ENCODE measurements at places on chromosomes 3 and 15.

- DNase-seq, result no peak
Measured at GRCh38 chr3:48241796-48242455, 1.0 kb downstream of the ZNF589 start.

DNA sequence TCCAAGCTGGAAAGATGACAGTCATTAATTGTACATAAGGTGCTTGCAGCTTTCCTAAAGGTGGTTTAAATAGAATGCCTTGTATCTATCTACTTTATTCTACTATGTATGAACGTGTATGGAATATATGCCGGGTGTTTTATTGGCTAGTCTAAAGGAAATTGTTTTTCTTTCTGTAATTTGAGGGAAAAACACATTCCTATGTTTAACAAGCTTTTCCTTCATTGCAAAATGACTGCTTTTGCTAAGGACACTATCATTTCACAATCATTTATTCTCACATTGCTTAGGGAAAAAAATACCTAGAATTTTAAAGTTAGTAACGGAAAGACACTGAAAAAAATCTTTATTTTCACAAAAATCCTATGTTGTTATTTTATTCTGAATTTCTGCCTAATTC is 141.7 kb downstream of the WDR76 start:
- no peak for DNase-seq

DNA sequence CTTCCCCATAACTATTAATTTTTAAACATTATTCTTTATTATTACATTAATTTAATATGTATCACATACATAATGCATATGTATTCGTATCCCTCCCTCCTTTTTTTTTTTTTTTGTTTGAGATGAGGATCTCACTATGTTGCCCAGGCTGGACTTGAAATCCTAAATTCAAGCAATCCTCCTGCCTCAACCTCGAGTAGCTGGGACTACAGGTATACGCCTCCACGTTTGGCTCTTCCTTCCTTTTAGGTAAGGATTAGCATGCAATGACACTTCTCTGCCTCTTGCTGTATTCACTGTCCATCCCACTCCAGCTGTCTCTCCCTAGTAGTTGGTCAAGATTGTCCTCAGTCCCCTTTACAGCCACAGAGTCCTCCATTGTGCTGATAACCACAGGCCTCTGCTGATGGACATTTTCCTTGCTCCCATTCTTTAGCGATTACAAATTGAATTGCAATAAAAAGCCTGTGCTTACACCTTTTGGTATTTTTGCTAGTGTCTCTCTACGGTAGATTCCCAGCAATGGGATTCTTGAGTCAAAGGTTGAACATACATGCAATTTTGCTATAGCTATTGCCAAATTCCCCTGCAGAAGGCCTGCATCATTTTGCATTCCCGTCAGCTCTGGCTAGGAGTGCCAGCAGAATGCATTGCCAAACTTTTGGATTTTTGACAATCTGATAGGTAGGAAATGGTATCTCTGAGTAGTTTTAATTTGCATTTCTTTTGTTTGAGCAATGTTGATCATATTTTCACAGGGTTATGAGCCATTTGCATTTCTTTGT is 156.6 kb downstream of the SMAD6 start:
- no peak for DNase-seq

- DNase-seq, result no peak
Measured at GRCh38 chr3:193827040-193827669, 234.1 kb downstream of the OPA1 start.

- no peak for DNase-seq
Measured at GRCh38 chr3:128078322-128078721, 26.1 kb downstream of the SEC61A1 start.

GRCh38 chr15:33934921-33935320 is 33.4 kb upstream of the CHRM5 start:
- DNase-seq, result no peak

DNA sequence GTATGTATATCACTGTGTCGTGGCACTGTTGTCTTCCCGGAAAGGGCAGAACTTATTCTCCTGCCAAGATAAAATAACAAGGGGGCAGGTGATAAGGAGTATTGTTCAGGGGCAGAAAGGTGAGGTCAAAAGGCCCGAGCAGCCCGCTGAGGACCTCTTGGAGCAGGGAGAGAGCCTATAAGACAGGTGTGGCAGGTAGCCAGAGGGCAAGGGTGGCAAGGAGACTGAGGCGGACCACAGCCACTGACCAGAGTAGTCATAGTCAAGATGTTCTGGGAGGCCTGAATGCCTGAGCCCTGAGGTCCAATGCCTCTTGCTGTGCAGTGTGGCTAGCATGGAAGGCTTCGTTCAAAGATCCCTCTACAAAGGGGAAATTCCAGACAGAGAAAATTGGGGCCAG is 172.3 kb upstream of the CHRNA7 start:
- no peak for DNase-seq

DNA sequence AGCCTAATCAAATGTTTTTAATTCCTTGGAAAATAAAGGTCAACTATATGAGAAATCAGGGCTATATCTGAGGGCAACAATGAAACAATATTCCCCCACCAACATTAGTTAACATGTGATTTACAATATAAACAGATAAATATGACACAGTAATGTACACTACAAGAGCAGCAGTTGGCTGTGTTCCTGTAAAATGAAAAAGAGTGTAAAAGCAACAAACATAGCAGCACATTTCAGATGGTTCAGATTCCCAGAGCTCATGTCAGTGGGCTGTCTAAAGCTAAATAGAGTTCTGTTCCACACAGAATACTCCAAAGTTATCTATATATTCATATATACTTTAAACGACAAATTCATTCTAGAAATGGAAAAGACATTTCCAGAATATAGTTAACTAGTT is 42.6 kb downstream of the ANKRD28 start:
- DNase-seq, result no peak

- DNase-seq, result no peak
Measured at GRCh38 chr3:37138816-37139215, 35.6 kb downstream of the LRRFIP2 start.

GRCh38 chr15:65363766-65364165 is 14.0 kb downstream of the IGDCC3 start:
- DNase-seq, result no peak

GRCh38 chr15:39488961-39489360 is 91.9 kb upstream of the THBS1 start:
- no peak for DNase-seq

- DNase-seq, result no peak
Measured at GRCh38 chr3:152703245-152703890, 131.6 kb upstream of the P2RY1 start.

- no peak for DNase-seq
Measured at GRCh38 chr3:64266983-64267382, 41.7 kb upstream of the PRICKLE2 start.

GRCh38 chr3:15635121-15635661 is 33.6 kb downstream of the BTD start:
- no peak for DNase-seq

DNA sequence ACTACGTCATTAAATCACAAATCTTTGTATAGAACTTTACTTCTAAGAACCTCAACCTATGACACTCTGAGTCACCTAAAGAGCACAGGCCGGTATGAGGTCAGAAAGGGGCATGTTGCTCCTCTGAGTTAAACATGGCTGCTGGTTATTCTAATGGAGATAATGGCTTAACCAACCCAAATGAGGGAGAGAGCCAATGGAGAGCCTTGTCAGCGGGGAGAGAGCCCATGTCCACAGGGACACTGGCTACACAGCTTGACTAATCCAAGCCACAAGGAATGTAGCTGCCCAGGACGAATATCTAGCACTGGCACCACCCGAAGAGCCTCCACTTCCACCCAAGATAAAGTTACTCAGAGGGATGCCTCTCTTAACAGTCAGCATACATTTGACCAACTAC is 77.0 kb upstream of the STAC start:
- DNase-seq, result no peak

GRCh38 chr3:132242790-132243189 is 74.4 kb upstream of the ACP3 start:
- DNase-seq, result no peak

DNA sequence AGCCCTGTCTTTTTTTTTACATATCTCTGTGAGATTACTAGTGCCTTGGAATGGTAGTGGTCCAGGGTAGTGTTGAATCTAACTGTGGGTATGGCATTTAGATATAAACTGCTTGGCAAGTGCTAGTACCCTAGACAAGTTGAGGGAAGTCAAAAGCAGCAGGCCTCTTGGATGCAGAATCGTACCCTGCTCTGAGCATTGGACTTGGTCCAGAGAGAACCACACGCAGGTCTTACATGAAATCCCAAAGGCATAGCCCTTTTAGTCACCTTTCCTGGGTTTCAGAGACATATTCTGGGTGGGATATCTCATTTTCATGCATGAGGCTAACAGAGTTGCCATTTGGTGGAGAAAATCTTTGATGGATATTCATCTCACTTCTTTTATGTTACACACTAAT is 641.4 kb downstream of the PDCD6IP start:
- no peak for DNase-seq

GRCh38 chr3:97297032-97297431 is 467.5 kb upstream of the ARL6 start:
- no peak for DNase-seq

- DNase-seq, result no peak
Measured at GRCh38 chr3:19735111-19735510, 198.9 kb downstream of the EFHB start.

GRCh38 chr3:123236902-123237301 is 35.2 kb downstream of the SEC22A start:
- DNase-seq, result no peak

DNA sequence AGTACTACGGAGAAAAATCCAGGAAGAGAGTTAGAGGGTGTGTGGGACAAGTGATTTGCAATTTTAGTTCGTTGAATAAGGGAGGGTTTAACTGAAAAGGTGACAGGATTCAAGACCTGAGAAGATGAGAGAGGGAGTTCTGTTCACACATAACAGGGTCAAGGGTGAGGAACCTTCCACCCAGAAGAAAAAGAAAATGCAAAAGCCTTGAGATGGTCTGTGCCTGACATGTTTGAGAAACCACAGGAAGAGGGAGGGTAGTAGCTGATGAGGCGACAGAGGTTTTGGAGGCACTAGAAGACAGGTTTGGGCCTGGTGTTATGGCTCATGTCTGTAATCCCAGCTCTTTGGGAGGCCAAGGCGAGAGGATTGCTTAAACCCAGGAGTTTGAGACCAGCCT is 591 bp upstream of the SLC25A20 start:
- DNase-seq, result no peak

- no peak for DNase-seq
Measured at GRCh38 chr15:81945014-81945615, 100.7 kb downstream of the MEX3B start.

DNA sequence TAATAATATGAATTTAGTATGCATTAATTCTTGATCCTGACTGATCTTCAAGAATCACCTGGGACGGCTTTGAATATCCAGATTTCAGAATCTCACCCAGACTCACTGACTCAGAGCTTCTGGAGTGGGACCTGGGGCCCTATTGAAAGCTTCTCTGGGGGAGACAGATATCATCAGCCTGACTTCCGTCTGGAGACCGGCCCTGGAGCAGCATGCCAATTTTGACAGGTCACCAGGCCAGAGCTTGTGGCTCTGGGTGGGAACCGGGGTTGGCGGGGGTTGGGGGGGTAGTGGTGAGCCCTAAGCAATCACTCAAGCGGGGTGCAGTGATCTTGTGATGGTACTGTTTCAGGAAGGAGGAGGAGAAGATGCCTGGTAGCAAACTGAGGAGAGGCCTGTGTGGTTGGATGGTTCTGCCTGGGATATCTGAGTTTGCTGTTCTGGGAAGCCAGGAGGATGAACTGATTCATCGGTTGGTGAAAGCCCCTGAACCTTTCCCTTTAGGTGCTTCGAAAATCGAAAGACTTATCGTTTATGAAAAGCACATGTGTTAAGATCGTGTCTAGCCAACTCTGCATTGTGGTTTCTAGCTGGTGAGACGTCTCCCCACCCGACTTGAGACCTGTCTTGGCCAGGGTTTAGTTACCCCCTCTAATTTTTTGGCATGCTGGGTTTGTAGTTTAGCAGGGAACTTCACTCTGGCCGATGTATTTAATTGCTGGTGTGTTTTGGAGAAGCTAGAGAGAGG is 263.9 kb upstream of the C2CD4B start:
- DNase-seq, result no peak

- DNase-seq, result no peak
Measured at GRCh38 chr3:14909250-14909649, 38.1 kb upstream of the NR2C2 start.

GRCh38 chr3:130820976-130821375 is 72.9 kb upstream of the ATP2C1 start:
- DNase-seq, result no peak

DNA sequence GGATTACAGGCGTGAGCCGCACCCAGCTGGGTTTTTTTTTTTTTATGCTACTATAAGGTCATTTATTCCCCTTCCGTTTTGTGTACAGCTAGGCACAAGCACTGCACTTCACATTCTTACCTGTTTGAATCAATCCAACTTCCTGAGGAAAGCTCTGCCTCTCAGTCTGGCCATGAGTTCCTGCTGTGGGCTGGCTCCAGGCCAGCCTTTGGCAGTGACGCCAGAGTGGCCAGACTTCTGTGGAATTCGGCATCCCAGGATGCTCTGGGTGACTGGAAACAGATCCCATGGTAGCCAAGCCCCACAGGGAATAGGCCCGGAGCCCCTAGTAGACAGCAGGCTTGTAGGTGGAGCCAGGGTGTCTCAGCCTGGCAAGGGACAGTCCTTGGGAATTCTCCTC is 21.5 kb upstream of the TIMP4 start:
- no peak for DNase-seq

DNA sequence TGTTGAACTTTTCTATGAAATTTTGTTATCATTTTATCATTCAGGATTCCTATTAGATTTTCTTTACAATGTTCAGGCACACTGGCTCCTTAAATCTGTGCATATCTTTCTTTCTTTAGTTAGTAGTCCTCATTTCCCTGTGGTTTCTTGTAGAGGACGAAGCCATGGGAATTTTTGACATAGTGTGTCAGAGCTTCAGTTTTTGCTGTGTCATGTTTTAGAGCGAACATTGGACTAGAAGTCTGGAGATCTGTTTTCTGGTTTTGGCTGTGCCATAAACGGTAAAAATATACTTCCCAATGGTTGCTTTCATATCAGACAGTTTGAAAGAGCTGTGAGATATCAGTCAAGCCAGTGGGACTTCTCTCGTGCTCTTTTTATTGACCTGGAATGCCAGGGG is 105.2 kb downstream of the CHCHD4 start:
- no peak for DNase-seq

DNA sequence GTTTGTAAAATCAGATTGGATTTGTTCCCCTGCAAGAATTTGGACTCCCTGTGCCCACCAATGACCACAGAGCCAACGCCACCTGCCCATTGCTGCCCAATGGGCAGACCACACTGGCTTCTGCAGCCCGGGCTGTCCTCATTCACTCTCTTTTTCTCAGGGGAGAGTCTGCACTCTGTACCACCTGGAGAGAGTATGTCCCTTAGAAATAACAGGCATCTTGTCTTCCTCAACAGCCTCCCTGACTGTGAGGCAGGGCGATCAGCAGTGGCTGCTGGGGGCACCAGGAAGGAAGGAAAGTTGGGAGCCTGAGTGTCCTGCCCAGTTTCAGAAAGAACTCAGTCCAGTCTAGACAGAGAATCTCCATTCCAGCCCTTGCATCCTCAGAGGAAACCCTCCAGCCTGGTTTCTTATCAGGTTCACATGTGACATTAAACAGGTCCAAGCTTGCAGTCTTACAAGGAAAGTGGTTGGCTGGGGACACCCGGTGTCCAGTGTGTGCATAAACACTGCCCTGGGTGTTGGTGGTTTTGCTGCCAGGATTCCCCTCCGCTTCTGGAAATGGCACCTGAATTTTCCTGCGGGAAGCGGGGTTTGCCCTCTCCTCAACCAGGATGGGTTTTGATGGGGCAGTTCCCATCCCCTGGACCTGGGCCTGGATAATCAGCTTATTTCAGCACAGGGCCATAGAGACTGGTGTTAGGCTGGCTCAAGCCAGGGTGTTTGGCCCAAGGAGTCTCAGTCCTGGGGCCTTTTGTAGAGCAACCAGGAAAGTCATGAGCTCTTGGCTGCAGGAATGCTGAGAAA is 37.2 kb downstream of the SSUH2 start:
- no peak for DNase-seq
